ENCODE measurements at places on chromosomes 12 and 14. TPM values are rescaled to one million over a fixed set of nuclear protein-coding genes. Genes with fewer than 3 reads are reported as not detected.

SNRNP35 gene
- total RNA-seq: 15.2 TPM

LRRC10 gene
- total RNA-seq: not detected

TAS2R19 gene
- total RNA-seq: 11.3 TPM

RIPK3 gene
- 0.25 TPM for total RNA-seq

AGAP2 gene
- total RNA-seq: 40.6 TPM

NID2 gene
- total RNA-seq: 11.8 TPM

OTOGL gene
- total RNA-seq: 0.25 TPM

CLEC1B gene
- not detected for total RNA-seq

LRTM2 gene
- total RNA-seq: 2.2 TPM

LRCOL1 gene
- not detected for total RNA-seq

NTF3 gene
- total RNA-seq: 7.1 TPM

TSPAN8 gene
- 0.25 TPM for total RNA-seq

SPIC gene
- not detected for total RNA-seq

EPYC gene
- not detected for total RNA-seq

LRRIQ1 gene
- total RNA-seq: 5.9 TPM

NDUFB1 gene
- 109 TPM for total RNA-seq

TNFAIP2 gene
- total RNA-seq: 11.6 TPM

SLC10A1 gene
- not detected for total RNA-seq

TCL1B gene
- not detected for total RNA-seq

RND1 gene
- total RNA-seq: 27.5 TPM

ITPK1 gene
- 23.1 TPM for total RNA-seq

OR4K2 gene
- not detected for total RNA-seq

NRIP2 gene
- 0.25 TPM for total RNA-seq

SOX5 gene
- total RNA-seq: 101 TPM

ACVRL1 gene
- total RNA-seq: 7.9 TPM

Measured in temporal lobe (tissue), 4 donors.